Activated T-cell treated with anti-CD3 and anti-CD28 coated beads, Interleukin-2, amount 50 U/mL, for 24 hours (primary cell): ENCODE measurements at places on chromosomes 2 and 18.

DNA sequence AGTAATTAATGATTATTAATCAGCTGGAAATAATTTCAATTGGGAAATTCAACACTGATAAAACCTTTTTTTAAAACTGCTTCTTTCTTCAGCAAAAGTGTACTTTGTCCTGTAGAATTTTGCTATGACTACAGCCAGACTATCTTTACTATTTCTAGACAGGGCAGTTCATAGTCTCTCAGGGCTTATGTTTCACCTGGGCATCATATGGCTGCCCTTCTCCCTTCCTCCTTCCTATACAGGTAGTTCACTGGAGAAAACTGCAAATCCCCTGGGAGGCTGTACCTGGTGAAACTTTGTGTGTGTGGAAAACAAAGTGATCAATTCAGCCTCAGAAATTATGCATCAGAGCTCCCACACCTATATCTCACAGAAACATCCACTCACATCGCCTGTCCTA lies 38.6 kb downstream of the THADA start:
- no peak for DNase-seq

DNA sequence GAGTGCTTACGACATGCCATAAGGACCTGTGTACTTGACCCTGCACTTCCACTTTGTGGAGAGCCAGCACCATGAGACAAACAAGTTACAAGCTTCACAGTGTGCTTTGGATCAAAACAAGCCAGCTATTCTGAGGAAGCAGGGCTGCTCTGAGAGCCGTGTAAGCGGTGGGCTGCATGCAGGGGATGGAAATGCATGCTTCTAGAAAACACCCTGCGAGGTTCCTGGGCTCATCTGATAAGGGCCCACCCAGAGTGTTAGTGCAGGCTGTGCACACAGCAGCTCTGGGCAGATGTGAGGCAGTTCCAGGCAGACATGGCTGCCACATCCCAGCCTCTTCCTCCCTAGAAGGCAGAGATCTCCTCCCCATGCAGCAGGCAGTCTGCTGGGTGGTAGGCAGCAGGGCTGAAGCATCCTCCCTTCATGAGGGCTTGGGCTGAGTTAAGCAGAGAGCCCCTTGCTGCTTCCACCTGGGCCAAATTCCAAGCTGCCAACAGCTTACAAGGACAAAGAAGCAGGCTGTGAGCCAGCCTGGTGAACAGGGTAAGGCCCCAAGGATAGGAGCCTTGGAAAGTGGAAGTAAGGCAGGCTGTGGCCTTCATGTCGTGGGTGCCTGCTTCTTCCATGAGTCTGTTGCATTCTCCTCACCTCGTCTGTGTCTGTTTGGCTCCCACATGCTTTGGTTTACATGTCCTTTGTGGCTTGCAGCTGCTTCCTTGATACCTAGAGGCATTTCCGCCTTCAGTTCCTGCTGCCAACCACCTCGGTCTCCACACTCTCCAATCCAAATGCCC lies 7.7 kb downstream of the PSD4 start:
- peak; percentile 38 for DNase-seq

- DNase-seq, result no peak
Measured at GRCh38 chr18:58103339-58103985, 59.4 kb downstream of the NEDD4L start.

DNA sequence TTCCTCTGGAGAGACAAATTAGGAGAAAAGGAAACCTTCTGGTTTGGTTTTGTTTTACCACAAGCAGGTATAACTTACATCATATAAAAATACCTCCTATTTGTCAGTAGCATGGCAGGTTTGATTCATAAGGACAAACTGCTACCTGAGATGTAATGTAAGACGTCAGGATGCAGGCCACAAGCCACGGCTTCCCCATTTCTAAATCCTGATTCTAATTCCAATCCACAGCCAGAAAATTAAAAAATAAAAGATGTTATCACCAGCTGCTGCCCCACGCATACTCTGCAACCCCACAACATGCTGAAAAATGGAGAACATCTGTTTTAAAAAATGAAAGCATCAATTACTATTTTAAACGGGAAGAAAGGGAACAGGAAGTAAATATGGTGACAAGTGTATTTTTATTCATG lies 197.6 kb downstream of the BCL11A start:
- no peak for DNase-seq

GRCh38 chr2:26674002-26674751 lies 18.3 kb upstream of the KCNK3 start:
- DNase-seq, result no peak

DNA sequence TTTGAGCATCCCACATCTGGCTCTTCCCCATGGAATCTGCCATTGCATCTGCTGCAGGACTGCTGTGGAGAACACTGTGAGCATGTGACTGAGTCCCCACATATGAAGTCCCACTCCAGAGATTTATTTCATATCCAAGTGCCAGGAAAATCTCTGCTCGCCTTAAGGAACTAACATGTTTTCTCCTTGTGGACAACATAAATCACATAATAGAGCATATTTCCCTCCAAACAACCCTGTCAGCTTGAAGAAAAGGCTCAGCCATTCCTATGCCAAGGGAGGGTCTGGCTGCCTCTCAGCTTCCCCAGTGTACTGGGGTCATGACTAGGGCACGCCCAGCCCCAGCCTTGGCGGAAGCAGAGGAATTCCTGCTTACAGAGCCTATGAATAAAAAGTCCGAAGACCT lies 193.7 kb downstream of the DNER start:
- DNase-seq, result no peak

GRCh38 chr2:61727746-61728145 lies 126.1 kb downstream of the FAM161A start:
- no peak for DNase-seq

- DNase-seq, result no peak
Measured at GRCh38 chr2:85255813-85256594, 71.8 kb downstream of the TGOLN2 start.

- no peak for DNase-seq
Measured at GRCh38 chr18:77949355-77949973, 699.8 kb downstream of the GALR1 start.

GRCh38 chr2:121155502-121156056 lies 129.4 kb downstream of the TFCP2L1 start:
- DNase-seq, result no peak

DNA sequence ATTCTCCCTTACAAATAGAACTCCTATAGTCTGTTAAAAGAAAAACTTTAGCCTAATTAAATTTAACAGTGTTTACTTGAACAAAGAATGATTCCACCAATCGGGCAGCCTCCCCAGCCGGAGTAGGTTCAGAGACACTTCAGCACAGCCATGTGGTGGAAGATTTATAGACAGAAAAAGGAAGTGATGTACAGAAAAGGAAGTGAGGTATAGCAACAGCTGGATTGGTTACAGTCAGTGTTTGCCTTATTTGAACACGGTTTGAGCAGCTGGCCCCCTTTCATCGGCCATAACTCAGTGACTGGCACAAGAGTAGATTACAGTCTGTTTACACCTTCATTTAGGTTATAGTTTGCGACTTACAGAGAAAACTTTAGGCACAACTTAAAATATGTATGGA lies 2.1 kb upstream of the SKA1 start:
- no peak for DNase-seq

DNA sequence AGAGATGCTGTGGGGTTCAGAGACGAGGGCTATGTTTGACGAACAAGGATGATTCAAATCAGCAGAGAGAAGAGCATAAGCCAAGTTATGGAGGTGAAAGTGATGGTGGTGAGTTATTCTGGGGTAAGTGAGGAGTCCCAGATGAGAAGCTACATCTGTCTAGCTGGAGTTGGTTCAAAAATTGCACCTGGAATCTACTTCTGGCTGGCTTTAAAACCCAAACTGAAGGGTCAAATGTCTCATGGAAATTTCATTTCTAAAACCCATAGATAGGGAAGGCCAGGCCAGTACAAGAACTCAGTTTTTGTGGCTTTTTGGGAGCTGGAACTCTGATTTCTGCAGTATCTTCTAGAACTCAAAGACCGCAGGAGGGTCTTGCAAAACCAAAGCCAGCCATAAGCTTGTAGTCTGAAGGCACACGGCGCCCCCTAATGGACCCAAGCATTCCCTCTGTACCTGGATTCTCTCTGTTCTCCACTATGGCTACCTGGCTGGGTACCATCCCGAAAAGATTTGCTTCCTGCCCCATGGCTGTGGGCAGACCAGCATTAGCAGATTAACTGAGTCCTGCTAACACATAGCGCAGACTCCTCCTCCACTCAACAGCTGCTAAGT lies 229.1 kb upstream of the SLC14A2 start:
- no peak for DNase-seq

- no peak for DNase-seq
Measured at GRCh38 chr2:20593072-20594034, 57.5 kb downstream of the HS1BP3 start.

GRCh38 chr2:33209976-33210375 lies 263.2 kb downstream of the LTBP1 start:
- no peak for DNase-seq

GRCh38 chr2:231717281-231718171 lies 9.2 kb downstream of the PTMA start:
- no peak for DNase-seq

DNA sequence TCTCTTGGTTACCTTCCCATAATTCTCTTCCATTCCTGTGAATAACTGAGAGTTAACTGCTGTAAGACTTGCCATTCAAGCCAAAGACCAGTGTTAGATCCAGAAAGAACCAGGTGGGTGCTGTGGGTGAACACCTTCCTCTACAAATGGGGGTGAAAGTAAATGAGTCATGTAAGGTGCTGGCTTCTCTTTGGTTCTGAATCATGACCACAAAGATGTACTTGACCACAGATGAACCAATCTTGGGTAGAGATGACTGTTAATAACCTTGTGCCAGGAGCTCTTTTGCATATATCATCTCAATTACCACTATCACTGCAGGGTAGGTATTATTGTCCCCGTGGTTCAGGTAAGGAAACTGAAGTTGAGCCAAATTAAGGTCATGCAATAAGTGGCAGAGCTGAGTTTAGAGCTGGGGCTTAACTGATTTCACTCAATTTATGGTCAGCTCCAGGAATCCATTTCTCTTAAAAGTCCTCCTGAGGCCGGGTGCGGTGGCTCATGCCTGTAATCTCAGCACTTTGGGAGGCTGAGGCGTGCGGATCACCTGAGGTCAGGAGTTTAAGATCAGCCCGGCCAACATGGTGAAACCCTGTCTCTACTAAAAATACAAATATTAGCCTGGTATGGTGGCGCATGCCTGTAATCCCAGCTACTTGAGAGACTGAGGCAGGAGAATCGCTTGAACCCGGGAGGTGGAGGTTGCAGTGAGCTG lies 244.9 kb upstream of the CXCR4 start:
- no peak for DNase-seq

GRCh38 chr18:65363911-65364632 lies 386.7 kb upstream of the CDH7 start:
- no peak for DNase-seq

DNA sequence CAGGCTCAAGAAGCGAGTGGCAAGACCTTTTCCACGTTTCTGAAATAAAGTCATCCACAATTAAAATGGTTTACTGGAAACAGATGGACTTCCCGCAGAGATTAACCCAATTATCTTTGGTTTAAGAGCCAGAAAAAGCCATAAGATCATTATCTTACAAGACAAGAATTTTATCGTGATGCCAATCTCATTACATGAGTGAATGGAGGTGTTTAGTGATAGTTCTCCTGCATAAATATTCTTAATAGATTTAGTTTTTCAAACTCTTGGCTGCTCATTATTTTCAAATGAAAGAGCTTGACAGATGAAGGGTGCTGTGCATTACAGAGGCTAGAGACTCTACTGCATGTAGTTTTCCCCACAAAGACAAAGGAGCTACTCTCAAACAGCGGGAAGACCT lies 1028.4 kb upstream of the PIK3C3 start:
- no peak for DNase-seq

GRCh38 chr2:162221064-162221463 lies 22.2 kb downstream of the FAP start:
- DNase-seq, result peak; percentile 76

GRCh38 chr2:148282201-148282600 lies 261.3 kb downstream of the MBD5 start:
- DNase-seq, result no peak

- no peak for DNase-seq
Measured at GRCh38 chr18:32114293-32114942, 22.7 kb downstream of the RNF138 start.

DNA sequence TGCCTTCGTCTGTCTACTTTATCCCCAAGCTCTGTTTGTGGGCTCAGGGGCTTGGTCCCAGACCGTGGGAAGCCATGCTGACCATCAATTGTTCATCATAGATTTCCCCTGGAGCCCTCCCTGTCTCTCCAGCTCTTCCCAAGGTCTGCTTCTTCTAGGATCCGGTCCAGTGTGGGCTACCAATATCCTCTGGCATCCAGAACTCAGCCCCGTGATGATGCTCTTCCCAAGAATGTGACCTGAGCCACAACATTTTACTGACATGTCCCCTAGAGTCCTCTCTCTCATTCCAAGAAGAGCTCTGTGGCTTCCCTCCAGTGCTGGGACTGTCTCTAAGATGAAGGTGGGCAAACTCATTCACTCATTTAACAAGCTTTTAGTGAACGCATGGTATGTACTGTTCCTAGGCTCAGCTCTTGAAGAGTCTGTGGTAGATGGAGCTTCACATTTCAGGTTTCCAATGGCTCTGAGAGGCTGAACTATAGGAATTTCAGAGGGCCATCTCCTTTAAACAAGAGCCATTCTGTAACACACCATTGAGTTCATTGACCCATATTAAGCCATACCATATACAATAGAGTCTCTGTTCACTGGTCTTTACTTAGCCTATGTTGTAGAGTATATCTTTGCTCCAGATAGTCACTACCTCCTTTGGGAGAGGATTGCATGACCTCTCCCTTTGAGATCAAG lies 142.0 kb upstream of the APCDD1 start:
- DNase-seq, result no peak

GRCh38 chr2:235263205-235264120 lies 230.4 kb upstream of the AGAP1 start:
- DNase-seq, result no peak

GRCh38 chr18:2932247-2933181 lies 80.4 kb downstream of the LPIN2 start:
- no peak for DNase-seq

GRCh38 chr2:205822579-205822978 lies 140.3 kb downstream of the NRP2 start:
- DNase-seq, result no peak

GRCh38 chr18:33495278-33495677 lies 54.8 kb upstream of the CCDC178 start:
- no peak for DNase-seq

DNA sequence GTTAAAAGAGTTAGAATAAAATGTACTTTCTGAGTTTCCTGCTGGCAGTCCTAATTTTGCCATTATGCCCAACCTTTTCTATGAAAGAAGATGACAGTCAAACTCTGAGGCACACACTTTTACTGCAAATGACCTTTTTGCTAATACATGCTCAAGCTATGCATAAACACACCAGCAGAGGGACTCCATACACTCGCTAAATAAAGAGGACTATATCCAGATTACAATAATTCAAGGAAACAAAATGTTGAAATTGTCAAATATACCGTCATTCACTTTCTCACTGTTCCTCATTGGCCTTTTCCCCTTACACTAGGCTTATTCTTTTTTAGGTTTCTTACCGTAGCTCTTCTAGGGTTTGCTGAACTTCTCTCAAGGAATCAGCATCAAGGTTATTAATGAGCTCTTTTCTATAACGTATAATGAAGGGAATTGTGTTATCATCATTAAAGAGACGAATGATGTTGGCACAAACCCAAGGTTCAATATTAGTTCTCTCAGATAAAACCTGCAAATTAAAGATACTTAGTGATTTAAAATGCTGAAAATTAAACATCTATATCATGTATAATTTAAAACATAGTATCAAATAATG lies 25.7 kb downstream of the SRBD1 start:
- DNase-seq, result no peak

GRCh38 chr2:85244828-85245227 lies 83.0 kb downstream of the TGOLN2 start:
- DNase-seq, result no peak
